ENCODE measurements at places on chromosomes 5 and 9.

DNA sequence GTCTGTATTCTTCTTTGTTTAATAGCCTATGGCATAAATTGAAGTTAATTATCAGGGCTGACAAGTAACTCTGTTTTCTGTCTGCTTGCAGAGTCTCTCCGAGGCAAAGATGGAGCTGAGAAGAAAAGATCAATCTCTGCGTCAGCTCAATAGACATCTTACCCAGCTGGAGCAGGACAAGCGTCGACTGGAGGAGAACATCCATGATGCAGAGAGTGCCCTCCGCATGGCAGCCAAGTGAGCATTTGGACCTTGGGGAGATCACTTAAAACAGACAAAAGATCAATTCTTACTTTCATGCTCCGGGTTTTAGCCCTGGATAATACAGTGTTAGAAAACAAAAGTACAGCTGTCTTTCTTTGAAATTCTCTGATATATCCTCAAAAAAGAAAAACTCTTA lies 293.8 kb downstream of the CCDC171 start:
- DNase-seq, result no peak

GRCh38 chr9:96344458-96345180 lies 38.9 kb downstream of the SLC35D2 start:
- peak; percentile 15 for DNase-seq

- DNase-seq, result no peak
These were observed 77.1 kb downstream of the NTNG2 start for GRCh38 chr9:132238992-132239391.

DNA sequence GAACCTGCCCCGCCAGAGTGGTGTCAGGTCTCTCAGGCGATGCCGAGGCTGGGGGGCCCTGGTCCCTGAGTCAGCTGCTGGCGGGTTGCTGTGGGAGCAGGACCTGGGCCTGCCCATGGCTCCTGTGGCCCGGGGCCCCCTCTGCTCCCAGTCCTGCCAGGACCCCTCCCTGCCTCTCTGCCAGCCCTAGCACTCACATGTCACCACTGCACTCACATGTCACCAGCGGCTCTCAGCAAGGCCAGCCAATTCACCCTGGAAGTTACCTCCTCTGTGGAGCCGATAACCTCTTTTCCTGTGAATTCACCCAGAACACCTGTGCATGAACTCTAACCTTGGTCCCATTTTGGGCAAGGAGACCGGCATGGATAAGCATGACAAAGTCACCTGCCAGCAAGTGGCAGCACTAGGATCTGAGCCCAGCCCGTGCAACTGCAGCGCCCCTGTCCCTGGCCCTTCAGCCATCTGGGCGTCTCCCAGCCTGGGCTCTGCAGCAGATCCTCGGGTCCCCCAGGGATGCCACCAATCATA lies 170.2 kb downstream of the GAPVD1 start:
- DNase-seq, result no peak

DNA sequence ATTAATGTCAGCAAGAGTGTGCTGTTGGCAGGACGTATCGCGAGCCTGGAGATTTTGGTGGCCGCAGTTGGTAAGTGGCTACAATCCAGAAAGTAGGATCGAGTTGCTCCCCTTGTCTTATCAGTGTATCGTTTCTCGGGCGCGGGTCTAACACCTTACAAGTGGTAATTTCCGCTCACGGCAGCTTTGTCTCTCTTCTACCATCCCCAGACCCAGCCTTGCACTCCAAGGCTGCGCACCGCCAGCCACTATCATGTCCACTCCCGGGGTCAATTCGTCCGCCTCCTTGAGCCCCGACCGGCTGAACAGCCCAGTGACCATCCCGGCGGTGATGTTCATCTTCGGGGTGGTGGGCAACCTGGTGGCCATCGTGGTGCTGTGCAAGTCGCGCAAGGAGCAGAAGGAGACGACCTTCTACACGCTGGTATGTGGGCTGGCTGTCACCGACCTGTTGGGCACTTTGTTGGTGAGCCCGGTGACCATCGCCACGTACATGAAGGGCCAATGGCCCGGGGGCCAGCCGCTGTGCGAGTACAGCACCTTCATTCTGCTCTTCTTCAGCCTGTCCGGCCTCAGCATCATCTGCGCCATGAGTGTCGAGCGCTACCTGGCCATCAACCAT lies 1.1 kb downstream of the PTGER4 start:
- DNase-seq, result no peak

GRCh38 chr5:5353681-5354080 lies 68.8 kb upstream of the ICE1 start:
- no peak for DNase-seq

DNA sequence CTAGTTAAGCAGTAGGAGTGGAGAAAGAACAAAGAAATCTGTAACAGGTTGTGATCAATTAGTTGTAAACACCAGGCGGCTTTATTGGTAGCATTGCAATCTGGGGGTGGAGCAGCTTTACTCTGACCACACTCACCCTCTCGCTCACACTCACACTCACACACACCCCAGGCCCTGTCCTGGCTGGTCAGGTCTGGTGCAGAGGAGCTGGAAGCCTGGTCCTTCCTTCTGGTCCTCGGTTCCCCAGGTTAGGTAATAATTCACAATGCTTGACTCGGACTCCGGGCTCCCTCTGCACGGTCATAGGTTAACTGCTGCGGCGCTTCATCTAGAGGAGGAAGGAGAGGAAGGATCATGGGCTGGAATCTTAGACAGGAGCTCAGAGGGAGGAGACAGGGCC lies 1.6 kb downstream of the CCL19 start:
- DNase-seq, result peak; percentile 55

DNA sequence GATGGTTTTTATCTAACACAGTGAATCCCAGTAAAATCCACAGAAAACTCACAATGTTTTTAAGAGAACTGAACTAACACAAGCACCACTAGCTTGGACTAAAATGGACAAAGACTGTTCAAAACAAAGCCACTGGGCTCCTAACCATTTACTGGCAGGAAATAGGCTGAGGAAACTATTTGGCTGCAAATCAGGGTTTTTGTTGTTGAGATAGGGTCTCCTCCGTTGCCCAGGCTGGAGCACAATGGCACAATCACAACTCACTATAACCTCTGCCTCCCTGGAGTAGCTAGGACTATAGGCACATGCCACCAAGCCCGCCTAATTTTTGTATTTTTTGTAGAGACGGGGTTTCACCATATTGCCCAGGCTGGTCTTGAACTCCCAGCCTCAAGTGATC lies 99.7 kb downstream of the THBS4 start:
- no peak for DNase-seq

GRCh38 chr9:33438926-33439680 lies 8.3 kb downstream of the AQP3 start:
- no peak for DNase-seq

GRCh38 chr9:131169563-131170240 lies 44.3 kb downstream of the NUP214 start:
- DNase-seq, result no peak

DNA sequence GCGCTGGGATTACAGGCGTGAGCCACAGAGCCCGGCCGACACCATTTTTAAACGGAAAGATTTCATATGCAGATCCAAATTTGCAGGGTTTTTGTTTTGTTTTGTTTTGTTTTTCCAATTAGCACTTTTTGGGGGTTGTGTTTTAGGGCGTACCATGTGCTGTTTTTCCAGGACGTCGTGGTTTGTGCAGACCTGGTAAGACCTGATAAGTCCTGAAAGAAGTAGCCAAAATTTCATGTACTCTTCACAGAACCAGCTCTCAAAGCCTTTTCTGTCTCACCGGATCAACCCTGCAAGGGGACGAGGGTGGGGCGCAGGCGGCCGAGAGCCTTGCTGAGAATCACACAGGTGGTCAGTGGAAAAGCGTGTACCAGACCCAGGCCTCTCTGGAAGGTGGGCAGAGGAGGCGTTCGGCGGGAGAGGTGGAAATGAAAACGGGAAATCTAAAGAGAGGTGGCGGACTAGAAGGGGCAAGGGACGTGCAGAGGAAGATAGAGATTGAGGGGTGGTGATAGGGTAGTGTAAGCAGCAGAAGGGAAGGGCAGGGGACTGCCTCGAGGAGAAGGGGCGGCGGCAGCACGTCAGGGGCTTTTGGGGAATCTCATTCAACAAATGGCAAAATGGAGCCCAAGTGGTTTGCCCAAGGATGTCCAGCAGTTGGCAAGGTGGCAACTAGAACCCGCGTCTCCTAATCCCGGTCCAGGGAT lies 1.1 kb upstream of the FAF2 start:
- DNase-seq, result no peak

- DNase-seq, result no peak
These were observed 166.1 kb downstream of the GNAQ start for GRCh38 chr9:77865385-77866047.

DNA sequence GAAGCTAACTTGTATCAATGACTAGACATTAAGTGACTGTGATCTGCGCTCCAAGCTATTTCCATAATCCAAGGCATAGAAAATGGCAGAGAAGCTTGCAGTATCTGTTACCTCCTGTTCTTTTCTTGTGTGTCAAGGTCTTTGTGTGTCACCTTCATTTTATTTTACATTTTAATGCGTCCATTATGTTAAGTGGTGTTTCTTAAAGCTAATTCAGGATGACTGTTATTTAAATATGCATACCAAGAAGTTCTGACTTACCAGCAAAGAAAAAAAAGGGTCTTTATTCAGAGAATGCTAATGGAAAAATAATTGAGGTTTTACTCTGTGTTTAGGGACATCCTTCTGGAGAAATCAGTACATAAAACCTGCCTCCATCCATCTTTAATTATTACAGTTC lies 52.3 kb downstream of the STK32A start:
- no peak for DNase-seq

GRCh38 chr5:178192244-178192643 lies 5.1 kb upstream of the GMCL2 start:
- peak; percentile 77 for DNase-seq

GRCh38 chr9:129868872-129869486 lies 33.7 kb downstream of the USP20 start:
- peak; percentile 56 for DNase-seq

DNA sequence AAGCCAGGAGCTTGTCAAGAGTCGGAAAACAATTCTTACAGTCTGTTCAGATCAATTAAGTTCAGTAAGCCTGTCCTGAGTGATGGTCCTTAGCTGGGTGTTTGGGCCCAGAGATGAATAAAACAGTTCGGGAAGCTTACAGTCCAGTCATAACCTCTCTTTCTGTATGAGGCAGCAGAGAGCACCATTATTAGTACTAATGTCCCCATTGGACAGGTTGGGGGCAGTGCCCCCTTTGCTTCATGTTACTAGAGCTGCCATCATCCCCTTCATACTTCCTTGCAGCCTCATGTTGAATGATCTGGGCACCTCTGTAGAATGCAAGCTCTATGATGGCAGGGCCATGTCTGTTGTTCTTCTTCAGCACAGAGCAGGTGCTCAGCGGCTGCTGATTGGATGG lies 9.8 kb downstream of the DOCK2 start:
- no peak for DNase-seq

DNA sequence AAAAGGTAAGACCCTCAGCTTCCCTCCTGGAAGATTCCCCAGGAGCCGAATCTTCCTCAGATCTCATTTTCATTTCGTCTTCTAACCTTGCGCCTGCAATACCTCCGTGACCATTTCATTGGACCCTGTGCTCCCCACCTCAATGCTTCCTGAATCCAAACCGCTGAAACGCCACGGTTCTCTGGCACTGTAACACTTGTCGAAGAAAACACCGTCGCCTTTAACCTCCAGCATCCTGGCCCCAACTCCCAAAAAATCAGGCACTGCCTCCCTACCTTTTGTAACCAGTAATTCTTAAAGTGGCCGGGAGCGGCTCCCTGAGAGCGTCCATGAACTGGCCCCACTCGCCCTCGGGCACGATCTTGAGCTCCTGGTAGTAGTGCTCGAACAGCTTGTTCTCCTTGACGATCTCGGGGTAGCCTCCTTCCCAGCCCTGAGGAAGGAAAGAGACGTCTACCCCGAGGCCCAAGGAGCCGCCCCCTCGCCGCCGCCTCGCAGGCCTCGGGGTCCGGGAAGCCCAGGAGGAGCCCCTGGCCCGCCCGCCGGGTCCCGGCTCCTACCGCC lies 438 bp downstream of the NSUN2 start:
- peak; percentile 53 for DNase-seq

DNA sequence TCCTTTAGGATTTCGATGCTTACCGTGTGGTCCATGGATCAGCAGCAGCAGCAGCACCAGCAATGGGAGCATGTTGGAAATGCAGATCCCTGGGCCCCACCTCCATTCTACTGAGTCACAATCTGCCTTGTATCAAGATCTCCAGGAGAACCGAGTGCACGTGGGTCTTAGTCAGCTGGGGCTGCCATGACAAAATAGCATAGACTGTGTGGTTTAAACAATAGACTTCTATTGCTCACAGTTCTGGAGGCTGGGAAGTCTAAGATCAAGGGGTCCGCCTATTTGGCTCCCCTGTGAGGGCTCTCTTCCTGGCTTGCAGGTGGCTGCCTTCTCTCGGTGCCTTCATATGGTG lies 1.3 kb upstream of the PROP1 start:
- DNase-seq, result no peak

GRCh38 chr9:110464321-110464720 lies 115.2 kb downstream of the SVEP1 start:
- DNase-seq, result no peak

DNA sequence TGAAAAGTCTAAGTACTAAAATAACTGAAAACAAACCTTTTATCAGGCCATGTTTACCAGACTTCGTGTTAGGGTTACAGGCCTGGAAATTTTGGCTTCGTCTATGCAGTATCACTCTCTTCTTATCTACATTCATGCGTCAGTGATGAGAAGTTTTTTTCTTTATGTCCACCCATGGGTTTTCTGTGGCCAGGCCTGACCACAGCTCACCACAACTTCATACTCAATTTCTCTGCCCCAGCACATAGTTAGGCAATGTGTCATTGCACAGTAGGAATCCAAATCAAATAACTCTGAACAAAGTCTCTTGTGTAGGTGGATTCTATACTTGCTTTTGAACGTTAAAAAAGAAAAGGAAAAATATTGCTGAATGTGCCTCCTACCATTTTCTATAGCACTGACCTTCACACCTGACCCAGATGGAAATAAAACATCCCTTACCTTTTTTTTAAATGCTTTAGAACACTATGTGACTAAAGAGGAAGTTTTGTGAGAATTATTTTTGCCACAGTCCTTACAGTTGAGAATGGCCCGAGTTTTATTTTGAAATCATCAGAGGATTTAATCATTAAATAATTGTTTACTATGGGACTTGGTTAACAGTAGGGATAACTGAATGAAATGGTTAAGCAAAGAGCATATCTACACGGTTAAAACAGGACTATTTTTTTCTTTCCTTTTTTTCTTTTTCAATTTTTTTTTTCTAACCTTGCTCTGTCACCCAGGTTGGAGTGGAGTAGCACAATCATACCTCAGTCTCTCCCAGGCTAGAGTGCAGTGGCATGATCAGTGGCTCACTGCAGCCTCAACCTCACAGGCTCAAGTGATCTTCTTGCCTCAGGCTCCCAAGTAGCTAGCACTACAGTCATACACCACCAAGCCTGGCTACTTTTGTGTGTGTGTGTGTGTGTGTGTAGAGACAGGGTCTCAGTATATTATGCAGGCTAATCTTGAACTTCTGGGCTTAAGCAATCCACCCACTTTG lies 1247.0 kb upstream of the ACO1 start:
- no peak for DNase-seq

- DNase-seq, result no peak
These were observed 46.6 kb downstream of the NR6A1 start for GRCh38 chr9:124724415-124725067.

- no peak for DNase-seq
These were observed 25.6 kb downstream of the ISOC1 start for GRCh38 chr5:129120158-129120581.
